Effector memory CD4-positive, alpha-beta T cell (primary cell): ENCODE measurements at places on chromosomes 12 and 14.

DNA sequence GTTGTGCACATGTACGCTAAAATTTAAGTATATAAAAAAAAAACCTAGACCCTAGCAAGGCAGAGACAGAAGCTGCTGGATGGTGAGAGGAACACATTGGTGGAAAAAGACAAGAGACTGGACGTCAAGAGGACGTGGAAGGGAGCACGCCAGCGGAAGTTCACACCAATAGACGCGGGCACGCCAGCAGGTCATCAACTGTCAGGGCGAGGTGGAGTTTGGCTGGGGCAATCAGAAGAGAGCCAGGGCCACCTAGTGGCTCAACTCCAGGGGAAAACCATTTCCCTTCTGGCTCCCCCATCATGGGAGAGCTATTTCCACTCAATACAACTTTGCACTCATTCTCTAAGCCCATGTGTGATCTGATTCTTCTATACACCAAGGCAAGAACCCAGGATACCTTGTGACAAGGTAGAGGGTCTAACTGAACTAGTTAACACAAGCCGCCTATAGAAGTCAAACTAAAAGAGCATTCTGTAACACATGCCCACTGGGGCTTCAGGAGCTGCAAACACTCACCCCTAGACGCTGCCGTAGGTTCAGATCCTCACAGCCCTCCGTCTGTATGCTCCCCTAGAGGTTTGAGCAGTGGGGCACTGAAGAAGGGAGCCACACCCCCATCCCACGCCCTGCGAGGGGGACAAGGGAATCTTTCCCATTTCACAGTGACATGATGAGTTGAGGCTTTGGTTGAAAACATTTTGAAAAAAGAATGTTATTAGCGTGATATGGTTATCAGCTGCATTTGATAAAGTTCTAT lies 702.7 kb downstream of the TMTC2 start:
- no peak for DNase-seq

DNA sequence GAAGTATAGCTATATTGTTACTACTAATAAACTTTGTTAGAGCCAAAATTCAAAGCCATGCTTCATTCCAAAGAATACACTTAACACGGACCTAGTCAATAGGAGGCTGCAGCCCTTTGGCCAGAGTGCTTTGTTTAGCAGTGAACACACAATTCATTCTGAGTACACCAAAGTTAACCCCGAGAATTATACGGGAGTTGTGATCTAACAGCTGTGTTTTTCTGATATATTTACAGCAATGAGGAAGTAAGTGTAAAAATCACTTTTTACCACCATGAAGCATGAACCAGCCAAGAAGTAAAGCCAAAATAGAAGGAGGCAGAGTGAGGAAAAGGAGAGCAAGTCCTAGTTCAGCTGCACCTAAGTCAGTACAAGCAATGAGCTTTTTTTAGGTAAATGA lies 156.8 kb upstream of the PDE3A start:
- DNase-seq: no peak

DNA sequence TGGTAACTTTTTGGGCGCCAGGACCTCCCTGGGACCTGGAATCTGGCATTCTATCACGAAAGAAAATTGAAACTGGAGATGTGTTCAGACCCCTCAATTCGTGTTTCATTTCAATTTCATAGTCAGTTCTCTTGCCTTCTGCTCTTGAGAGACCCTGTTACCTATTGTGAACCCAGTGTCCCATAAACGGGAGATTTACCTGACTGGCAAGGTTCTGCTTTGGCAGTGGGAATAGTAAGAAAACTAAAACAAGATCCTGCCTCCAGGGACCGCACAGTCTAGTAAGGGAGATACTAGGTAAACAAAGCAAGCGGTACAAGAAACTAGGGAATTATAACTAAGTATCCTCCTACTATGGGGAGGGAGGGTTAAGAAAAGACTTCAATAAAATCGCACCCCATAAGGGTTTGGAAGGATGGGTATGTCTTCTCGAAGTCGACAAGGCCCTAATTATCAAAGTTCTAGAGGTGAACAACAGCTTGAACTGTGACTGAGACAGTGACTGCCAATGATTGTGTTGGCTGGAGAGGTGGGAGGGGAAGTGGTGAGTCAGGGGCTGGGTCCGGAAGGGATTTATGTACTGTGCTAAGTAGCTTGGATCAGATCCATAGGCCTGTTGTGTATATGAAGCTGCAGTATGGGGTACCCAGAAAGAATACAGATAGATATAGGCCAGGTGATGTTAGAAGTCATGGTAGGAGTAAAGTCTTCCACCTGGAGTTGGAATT lies 754 bp downstream of the ACSS3 start:
- no peak for DNase-seq

DNA sequence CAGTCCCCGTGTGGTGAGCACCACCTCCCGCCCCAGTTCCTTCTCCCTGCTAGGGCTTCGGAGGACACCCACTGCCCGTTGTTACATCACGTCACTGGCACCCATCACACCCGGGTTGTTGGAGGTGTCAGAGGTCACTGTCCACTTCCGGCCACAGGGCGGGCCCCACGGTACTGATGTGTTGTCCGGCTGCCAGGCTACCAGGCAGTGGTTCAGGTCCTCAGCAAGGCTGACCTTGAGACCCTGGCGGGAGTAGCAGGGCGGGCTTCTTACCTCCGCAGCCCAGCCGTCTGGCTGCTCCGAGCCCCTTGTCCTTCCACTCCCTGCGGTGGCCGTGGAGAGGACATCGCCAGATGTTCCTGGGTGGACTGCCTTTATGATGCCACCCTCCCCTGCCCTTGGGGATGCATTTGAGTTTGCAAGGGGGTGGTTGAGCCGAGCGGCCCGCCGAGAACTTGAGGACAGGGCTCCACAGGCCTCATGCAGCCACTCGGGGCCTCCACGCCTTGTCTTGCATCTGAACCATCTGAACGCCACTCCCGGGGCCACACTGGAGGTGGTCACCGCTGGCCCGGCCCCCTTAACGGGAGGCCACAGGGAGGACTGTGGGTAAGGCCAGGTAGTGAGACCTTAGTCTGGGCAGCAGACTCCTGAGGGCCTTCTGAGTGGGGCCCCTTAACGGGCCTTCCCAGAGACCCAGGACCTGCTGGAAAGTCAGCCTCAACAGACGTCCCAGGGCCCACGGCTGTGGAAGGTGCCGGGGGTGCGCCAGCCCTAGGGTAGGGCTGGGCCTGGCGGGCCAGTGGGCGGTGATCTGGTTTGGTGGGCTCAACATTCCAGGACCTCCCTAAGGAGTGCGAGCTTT lies 27.1 kb upstream of the PLD4 start:
- no peak for DNase-seq

- no peak for DNase-seq
These were observed 45.6 kb downstream of the EFCAB11 start for GRCh38 chr14:89908712-89909450.

- no peak for DNase-seq
These were observed 31.6 kb downstream of the TBC1D15 start for GRCh38 chr12:71871116-71871515.

GRCh38 chr12:102960766-102961465 lies 3.4 kb downstream of the ASCL1 start:
- no peak for DNase-seq

DNA sequence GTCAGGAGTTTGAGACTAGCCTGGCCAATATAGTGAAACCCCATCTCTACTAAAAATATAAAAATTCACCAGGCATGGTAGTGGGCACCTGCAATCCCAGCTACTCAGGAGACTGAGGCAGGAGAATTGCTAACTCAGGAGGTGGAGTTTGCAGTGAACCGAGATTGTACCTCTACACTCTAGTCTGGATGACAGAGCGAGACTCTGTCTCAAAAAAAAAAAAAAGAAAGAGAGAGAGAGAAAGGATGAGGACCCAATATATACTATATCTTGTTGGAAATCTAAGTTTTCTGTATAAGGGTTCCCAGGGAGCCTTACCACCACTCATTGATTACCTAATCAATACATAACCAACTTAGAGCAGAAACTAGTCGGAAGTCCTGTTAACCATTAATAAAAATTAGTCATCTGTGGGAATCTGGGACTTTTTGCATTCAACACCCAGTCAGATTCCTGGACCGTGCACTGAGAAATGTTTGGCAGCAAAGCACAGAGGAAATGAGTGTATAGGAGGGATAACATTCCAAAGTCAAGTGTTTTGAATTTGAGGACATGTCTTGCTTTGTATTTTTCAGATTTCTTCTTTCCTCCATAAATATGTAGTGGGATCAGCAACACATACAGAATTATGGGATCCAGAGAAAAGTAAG lies 44.8 kb upstream of the NR2C1 start:
- DNase-seq: no peak

DNA sequence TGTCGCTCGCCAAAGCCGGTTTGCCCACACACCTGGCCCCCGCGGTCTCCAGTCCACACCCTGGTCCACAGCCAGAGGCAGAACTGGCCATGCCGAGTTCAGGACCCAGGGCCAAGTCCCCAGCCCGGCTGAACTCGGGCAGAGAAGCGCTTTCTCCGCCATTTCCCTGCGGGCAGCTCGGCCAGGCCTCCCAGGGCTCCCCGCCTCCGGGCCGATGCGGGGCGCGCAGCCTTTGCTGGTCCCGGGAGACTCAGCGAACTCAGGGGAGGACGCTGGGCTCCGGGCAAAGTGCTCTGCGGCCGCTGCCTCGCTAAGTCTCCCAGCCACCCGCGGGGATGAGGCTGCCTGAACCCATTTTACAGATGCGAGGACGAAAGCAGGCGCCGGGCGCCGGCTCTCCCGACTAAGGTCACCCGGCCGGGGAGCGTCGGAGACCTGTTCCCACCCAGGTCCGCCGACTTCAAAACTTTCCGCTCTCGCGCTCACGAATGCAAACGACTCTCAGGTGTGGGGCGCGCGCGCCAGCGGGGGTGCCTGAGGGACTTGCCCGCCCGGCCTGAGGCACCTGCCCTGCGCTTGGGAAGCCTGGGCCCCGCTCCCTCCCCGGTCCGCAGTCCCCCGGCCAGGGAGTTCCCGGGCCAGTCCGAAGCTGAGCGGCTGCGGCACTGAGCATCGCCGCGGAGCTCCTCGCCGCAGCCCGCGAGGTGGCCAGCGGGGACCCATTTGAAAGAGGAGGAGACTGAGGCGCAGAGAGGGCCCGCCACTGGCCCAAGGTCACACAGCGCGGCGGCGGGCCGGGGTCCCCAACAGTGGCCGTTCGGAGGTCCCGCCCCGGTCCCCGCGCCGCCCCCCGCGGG lies 627 bp downstream of the TESC start:
- no peak for DNase-seq

DNA sequence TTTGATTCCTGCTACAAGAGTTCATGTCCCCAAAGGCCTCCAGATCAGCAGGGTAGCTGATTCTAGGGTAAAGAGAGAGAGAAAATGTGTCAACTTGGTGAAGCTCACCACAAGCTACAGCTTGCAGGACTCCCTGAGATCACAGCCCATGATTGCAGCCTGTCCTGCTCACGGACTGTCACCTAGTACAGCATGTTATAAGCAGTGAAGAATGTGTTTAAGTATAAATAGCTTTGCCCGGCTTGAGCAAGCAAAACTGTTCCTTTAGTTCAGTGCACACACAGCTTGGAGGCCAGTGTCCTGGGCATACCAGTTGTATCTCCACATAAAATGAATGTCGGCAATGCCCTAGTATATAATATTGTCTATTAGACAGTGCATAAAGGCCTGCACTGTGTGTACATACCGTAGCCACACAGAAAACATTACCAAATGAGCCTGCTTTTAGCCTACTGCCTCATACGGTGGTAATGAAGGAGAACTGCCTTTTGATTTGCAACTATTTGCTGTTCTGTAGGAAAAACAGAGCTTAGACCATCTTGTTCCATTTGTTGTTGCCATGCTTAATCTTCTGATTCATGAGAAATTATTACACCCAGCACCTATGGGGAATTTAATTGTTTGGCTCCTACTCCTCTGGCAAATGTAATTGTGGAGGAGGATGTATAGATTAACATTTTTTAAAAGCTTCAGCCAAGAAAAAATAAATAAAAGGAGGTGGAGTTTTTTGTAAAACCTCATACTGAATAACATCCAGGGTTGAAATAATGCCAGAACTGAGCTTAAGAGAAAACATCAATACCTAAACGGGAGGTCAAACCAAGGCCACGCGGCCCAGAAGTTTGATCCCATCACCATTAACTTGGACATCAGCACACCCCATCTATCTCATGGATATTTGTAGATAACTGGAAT lies 108.1 kb upstream of the G2E3 start:
- DNase-seq: no peak

DNA sequence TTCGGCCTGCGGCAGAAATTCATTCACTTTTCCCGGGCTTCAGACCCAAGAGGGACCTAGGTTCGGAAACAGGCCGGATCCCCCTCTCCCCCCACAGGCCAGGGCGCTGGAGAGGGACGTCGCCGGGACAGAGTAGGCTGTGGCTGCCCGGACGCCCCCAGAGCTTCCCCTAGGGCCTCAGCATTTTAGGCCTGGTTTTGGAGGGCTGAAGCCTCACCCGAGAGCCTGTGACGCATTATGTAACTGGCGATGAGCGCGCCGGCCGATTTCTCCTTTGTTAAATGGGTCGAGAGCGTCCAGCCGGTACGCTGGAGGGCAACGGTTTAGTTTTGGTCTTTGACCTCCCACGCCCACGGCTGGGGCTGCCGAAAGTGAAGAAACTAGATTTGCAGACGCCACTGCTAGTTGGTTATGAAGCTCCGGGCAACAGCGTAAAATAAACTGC lies 657 bp downstream of the PEBP1 start:
- DNase-seq: no peak

DNA sequence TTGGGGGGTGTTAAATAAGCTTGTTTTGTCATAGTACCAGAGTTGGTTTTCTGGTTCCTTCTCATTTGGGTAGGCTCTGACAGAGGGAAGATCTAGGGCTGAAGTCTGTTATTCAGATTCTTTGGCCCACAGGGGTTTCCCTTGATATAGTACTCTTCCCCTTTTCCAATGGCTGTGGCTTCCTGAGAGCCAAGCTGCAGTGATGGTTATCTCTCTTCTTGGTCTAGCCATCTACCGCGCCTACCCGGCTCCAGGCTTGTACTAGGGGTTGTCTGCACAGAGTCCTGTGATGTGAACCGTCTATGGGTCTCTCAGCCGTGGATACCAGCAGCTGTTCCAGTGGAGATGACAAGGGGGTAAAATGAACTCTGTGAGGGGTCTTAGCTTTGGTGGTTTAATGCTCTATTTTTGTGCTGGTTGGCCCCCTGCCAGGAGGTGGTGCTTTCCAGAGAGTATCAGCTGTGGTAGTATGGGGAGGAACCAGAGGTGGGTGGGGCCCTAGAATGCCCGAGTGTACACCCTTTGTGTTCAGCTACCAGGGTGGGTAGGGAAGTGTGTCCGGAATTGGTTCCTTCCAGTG lies 209.7 kb downstream of the GPHN start:
- DNase-seq: no peak

DNA sequence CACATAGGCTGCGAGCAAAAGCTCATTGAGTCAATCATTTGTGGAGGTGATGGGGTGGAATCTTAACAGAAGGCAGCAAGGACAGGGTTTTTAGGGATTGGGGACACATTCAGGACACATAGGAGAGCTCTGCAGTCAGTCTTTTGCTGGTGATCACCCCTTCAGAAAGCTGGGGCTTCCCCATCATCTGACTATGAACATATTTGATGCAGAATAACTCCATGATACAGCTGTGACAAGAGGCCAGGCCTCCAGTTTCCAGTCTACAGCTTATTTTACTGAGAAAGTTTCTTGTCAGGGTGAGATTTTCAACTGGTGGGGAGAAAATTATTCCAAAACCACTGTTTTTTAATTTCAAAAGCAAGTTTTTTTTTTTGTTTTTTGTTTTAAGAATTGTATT lies 134.2 kb downstream of the TMEM30B start:
- no peak for DNase-seq

GRCh38 chr14:104931771-104932675 lies 7.3 kb downstream of the PLD4 start:
- DNase-seq: no peak

GRCh38 chr12:41715256-41715655 lies 429.4 kb downstream of the GXYLT1 start:
- no peak for DNase-seq
